Esophagus squamous epithelium (tissue), 5 donors: ENCODE measurements at places on chromosomes 4 and X. TPM values are rescaled to one million over a fixed set of nuclear protein-coding genes. Genes with fewer than 3 reads are reported as not detected.

DNA sequence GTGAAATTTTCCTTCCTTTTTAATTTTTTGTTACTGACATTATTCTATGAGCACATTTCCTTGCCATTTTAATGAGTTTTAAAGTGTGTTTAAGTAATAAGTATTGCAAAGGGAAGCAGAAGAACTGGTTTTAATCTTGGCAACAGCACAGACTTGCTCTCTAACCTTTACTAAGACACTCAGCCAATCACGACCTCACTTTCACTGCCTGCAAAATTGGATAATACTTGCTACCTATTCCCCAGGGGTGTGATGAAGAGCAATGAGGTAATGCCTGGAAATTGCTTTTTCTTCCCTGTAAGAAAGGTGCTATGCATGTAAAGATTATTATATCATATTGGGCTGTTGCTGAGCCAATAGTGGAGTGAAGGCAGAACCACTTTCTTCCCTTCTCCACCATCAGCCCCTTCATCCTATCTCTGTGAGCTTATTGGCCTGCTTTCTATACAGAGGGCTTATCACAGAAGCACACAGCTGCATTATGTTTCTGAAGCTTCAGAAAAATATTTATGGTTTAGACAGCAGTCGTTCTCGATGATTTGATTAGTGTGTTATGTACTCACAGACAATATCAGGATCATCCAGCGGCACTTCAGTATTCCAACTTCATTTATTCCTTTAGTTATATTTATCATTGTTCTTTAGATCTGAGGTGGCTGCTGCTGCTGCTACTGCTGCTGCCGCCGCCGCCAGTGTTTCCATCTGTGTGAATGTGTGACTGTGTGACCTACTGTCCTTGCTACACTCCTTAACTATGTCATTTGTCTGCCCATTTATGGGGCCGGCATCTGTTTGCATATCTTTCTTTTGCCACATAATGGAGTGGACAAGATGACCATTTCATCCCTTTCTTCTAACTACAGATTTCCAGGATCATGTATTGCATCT, 255.1 kb downstream of the C4orf33 start:
- DNase-seq, result no peak

GRCh38 chr4:121728066-121728465, 31.3 kb upstream of the ANXA5 start:
- DNase-seq, result no peak

Gene RHOXF1
- total RNA-seq, result not detected

DNA sequence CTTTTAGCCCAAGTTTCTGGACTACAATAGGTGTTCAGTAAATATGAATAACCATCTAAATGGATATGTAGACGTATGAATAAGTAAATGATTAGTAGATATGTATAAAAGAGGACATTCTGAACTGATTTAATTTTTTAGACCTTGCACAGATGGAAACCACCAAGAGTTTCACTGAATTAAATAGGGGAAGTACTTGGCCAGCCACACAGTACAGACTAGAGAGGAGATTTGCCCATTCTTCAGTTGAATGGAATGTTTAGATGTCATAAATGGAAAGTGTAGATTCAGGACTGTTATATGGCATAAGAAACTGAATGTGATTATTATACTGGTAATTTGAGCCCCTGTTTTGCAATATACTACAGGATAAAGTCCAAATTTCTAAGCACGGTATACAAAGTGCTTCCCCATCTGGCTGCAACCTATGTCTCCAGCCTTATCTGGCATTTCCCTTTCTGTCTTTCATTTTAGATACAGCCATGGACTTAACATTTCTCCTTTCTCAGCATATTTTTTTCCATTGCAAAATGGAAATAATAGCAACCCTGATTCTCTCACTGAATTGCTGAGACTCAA, 137.8 kb upstream of the HS3ST1 start:
- no peak for DNase-seq

DNA sequence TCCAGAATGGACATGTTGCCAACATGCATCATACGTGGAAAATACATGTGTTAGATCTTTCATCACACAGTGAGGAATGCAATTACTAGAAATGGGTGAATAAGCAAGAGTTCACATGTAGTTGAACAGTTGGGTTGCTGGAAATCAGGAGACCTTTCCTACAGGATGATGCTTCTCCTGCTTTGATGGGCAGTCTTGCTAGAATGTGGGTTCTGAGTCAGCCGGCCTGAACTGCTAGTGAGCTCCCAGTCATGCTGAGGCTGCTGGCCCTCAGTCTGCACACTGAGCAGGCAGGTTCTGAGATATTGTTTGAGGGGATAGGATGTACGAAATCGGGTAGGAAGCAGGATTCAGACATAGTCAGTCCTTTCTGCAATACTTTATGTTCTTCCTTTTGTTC, 20.2 kb downstream of the MSL3 start:
- DNase-seq, result no peak

DNA sequence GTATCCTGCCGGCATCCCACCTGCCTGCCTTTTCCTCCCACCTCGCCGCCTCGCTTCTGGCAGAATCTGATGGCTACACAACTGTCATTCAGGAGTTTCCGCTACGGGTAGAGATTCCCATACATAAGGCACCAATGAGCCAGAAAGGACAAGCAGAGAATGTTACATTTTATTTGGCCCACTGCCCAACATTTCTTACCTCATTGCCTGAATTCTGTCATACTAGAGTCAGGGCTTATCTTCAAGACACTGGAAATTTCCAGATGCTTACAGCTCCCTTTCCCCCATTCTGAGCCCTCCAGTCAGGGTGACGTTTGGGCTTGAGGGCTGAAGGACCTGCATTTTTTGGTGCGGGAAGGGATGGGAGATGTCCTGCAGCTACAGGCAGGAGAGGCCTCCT, 113.0 kb downstream of the NHS start:
- no peak for DNase-seq

DNA sequence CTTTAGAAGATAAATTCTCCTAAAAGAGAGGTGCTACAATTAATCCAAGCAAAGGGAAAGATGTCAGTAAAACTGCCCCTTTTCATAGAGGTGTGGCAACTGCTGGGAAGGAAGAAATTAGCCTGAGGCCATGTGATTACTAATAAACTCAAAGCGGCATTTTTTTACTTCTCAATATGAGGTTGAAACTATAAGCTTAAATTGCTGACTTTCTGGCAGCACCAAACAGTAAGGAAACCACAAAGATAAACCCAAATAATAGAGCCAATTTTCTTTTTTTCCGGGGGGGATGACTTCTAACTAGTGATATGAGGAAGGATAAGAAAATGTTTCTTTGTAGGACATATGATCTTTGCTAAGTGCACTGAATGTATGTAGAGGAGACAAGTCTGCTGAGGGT, 30.9 kb downstream of the AR start:
- DNase-seq, result no peak
